ENCODE measurements at places on chromosomes 16 and 17.

- DNase-seq: no peak
Observed at GRCh38 chr17:78832541-78832810, 8.1 kb downstream of the USP36 start.

DNA sequence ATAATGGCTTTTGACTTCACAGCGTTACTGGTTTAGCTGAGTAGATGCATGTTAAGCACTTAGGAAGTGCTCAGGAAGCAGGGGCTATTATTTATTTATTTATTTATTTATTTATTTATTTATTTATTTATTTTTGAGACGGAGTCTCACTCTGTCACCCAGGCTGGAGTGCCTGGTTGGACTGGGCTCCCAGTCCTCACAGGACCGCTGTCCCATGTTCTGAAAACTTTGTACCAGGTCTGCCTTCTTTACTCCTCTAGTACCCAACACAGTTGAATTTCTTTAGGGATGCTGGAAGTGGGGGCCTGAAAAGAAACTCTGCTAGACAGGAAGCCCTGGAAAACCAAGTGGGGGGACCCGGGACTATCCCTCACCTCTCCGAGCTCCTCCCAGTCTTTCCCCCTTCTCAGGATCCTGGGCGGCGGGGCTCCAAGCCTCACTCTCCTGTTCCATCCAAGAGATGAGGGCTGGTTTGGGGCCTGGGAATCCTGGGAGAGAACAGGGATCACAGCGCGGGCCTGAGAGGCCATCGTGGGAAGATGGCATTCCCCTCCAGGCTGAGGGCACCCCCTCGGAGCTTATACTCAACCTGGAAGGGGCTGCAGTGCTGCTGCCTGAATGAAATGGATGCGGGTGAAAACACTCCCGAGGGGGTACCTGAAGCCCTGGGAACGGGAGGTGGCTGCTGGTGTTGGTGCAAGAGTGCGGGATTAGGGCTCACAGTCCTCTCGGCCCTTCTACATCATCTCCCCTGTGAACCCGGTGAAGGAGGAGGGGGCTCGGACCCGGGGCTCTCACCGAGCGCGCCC is 674 bp downstream of the ZNF688 start:
- DNase-seq: peak; percentile 42

GRCh38 chr16:81669473-81670350 is 109.4 kb upstream of the PLCG2 start:
- peak; percentile 50 for DNase-seq

- DNase-seq: no peak
Observed at GRCh38 chr17:57879437-57880085, 29.7 kb upstream of the MRPS23 start.

DNA sequence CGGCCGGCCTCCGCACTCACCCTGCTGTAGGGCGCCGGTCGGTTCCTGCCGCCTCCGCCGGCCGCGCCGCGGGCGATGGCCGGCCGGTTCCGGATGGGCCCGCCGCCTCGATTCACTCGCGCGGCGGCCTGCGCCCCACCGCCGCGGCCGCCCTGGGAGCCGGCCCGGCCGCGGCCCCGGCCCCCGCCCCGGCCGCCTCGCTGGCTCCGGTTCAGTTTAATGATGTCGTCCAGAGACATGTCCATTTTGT is 158 bp downstream of the ALYREF start:
- no peak for DNase-seq

GRCh38 chr16:2331199-2331930 is 9.2 kb downstream of the ABCA3 start:
- DNase-seq: no peak

- no peak for DNase-seq
Observed at GRCh38 chr17:49201481-49201927, 8.9 kb downstream of the GNGT2 start.

GRCh38 chr16:12695454-12695853 is 108.2 kb downstream of the CPPED1 start:
- DNase-seq: no peak

DNA sequence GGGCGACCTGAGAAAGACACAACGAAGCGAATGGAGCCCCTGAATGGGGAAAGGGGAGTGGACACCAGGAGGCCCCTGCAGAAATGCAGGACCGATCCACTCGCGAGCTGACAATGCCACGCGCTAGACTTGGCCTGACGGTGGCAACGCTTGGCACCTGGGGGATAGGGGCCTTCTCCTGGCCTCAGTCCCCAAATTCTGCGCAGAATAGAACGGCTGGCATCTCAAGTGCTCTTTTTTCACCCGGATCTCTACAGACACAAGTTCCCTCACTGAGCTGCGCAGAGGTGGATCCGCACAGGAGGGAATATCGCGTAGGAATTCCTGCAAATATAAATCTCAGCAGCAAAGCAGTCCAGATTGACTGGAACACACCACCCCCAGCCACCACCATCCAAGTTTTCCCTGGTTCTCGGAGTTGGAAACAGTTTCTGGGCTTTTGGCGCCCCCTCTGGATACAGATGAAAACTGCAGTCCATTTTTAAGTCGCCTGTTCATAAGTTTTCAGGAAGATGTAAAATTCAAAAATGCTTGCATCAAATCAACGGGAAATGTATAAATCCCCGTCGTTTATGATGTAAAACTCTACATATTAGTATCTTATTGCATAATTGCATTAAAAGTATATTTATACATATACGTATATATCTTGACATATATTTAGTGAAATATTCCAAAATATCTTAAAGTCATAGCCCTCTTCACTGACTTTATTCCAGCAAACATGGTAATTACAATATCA is 2.3 kb upstream of the SOX9 start:
- peak; percentile 87 for DNase-seq

GRCh38 chr16:83701494-83701893 is 106.3 kb upstream of the HSBP1 start:
- DNase-seq: peak; percentile 11

All from DMS53 (cell line).